ENCODE measurements at places on chromosomes 1 and 21. TPM values are rescaled to one million over a fixed set of nuclear protein-coding genes. Genes with fewer than 3 reads are reported as not detected.

DNA sequence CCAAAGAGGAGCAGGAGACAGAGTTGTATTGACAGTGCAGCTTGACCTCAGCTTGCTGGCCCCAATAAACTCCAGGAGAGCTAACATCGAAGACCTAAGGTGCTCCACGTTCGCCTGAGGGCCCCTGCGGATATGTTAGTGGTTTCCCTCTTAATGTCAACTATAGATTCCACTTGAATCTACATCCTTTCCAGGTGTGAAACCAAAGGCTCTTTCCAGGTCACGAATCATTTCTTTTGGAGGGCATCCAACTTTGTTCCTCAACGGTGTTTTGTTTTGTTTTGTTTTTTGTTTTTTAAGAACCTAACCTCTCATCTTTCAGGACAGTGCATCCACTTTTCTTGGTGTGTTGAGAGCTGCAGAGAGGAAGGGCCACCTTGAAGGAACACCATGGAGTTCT lies 267.6 kb upstream of the SGIP1 start:
- peak; percentile 77 for DNase-seq

- peak; percentile 71 for DNase-seq
Observed at GRCh38 chr1:245500546-245500945, 345.8 kb downstream of the KIF26B start.

DNA sequence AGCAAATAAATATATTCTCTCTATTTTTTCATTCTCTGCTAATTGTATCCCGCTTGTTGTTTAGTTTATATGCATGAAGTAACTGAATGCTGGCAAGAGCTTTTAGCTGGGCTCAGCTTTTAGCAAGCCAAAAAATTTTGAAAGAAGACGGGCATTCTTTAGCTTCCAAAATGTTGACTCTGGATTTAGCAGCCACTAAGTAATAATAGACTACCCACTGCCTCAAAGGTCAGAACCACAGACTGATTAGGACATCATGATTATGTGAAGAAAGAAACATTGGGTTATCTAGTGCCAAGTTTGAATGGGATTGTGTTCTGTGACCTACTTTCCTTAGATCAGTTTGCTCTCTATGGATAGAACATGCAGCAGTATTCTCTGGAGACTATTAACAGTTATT lies 80.3 kb upstream of the DPH5 start:
- peak; percentile 16 for DNase-seq

DNA sequence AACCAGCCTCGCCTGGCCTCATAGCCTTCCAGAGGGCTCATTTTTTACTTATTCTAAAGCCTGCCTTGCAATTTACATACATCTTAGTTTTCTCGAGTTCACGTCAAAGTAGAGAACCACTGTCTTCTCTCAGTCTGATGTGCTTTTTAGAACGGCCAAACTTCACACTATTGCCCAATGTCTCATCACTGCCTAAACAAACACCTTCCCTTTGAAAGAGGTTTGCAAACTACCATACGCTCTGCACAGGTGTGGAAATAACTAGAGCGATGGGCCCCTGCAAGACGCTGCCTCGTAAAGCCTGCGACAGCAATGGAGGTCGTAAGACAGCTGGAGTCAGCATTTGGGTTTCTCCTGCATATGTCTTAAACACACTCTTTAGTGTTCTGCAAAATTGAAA lies 22.6 kb downstream of the PRDM15 start:
- no peak for DNase-seq

DNA sequence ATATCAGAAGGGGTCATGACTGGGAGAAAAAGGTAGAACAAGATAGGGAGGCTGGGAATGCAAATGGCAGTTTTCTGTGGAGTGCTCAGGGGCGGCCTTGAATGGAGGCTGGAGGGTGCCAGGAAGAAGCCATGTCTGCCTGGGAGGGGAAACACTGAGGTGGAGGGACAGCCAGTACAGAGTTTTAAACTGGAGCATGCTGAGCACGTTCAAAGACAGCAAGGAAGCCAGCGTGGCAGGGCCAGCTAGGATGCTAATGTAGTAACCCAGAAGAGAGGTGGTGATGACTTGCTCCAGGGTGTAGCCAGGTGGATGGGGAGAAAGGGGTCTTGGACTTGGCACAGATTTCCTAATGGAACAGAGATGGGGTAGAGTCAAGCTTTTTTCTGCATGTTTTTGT lies 445.8 kb upstream of the VAMP3 start:
- DNase-seq: no peak

DNA sequence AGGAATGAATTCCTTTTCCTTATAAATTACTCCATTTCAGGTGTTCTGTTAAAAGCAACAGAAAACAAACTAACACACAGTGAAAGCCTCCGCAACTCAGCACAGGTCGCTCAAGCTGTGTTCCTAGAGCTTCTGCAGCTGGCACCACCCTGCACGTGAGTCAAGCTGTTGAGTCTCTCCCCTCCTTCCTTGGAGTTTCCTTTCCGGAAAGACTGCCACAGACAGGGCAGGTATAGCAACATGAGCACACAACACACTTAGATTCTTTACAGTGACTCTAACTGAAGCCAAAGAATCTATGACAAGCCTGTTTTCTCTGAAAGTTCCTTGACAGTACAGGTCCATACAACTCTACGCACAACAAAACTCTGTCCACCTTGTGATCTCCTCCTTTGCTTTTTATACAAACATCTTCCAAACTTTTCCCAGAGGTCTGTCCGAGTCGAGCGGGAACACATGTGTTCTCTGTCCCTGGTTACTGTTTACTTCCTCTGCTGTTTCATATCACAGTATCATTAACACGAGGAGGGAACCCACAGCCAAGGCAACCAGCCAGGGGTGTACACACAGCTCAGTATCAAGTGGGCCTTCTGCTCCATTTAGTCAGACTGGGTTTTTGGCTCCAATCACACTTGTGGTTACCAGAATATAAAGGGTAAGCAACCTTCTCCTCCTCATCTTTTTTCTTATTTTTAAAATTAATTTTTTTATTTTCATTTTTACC lies 38.7 kb upstream of the DESI2 start:
- DNase-seq: no peak

- DNase-seq: no peak
Observed at GRCh38 chr1:62732331-62732730, 44.1 kb upstream of the DOCK7 start.

DNA sequence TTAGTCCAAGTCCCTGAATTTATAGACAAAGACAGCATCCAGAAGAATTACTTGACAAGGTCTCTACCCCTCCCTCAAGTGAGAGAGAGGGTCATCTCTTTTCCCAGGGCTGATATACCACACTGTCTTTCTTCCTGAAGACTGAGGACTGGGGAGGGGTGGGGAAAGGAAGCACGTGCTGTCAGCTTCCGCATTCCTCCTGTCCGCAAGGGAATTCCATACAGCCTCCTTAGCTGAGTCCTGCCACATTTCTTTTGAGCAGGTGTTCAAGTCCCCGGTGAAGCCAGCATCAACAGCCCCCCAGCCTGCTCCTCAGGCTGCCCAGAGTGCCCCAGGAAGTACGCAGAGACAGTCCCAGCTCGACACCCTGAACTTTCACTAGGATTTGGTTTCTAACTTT lies 34.2 kb downstream of the PCAT6 start:
- DNase-seq: no peak

DNA sequence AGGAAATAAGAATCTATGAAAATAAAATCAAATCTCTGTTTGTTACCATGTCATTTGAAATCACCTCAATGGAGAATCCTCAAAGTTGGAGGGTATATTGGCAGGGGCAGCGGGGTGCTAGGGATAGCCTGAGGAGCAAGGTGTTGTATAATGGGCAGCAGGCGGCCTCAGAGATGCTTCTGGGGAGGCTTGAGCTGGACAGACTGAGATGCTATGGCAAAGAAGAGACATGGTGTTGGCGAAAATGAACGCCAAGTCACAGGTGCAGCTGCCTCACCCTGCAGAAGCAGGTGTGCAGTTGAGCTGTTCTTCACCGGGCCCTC lies 3.1 kb upstream of the SLC1A7 start:
- no peak for DNase-seq

DNA sequence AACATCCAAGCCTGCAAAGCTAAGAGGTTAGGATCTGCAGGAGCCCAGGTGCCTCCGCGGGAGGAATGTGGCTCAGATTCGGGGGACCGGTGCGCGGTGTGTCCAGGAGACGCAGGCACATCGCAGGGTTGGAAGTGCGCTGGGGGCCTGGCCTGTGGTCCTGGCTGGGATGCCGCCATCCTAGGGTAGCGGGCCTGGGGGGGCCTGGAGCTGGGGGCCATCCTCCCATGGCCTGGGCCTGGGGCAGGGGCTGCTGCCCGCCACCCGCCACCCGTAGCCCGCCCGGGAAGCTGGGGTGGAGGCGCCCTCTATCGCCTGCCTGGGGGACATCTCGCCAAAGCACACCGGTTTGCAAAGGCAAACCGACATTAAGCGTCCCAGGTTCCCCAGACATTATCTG lies 170.6 kb upstream of the ARHGEF16 start:
- no peak for DNase-seq

DNA sequence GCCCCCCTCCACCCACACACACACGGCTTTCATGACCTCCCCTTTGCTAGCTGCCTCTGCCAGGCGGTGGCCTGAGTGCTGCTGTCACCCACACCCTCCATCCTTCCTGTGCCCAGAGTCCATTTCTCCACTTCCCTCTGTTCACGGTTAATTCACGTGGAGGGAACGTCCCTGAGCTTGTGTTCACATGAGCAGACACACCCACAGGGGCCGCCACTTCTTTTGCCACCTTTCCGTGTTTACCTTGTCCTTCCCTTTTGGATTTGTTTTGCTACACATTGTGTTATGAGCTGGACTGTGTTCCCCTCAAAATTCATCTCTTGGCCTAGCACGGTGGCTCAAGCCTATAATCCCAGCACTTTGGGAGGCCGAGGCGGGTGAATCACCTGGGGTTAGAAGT lies 128.0 kb downstream of the ETS2 start:
- no peak for DNase-seq

- no peak for DNase-seq
Observed at GRCh38 chr21:32256251-32256650, 22.6 kb downstream of the MIS18A start.

- no peak for DNase-seq
Observed at GRCh38 chr1:165355139-165355976, 1.2 kb downstream of the LMX1A start.

- DNase-seq: no peak
Observed at GRCh38 chr1:218324226-218324580, 20.9 kb upstream of the TGFB2 start.

GRCh38 chr1:10916991-10917390 lies 95.5 kb upstream of the TARDBP start:
- no peak for DNase-seq

- DNase-seq: no peak
Observed at GRCh38 chr21:26652854-26653253, 79.8 kb upstream of the CYYR1 start.

DNA sequence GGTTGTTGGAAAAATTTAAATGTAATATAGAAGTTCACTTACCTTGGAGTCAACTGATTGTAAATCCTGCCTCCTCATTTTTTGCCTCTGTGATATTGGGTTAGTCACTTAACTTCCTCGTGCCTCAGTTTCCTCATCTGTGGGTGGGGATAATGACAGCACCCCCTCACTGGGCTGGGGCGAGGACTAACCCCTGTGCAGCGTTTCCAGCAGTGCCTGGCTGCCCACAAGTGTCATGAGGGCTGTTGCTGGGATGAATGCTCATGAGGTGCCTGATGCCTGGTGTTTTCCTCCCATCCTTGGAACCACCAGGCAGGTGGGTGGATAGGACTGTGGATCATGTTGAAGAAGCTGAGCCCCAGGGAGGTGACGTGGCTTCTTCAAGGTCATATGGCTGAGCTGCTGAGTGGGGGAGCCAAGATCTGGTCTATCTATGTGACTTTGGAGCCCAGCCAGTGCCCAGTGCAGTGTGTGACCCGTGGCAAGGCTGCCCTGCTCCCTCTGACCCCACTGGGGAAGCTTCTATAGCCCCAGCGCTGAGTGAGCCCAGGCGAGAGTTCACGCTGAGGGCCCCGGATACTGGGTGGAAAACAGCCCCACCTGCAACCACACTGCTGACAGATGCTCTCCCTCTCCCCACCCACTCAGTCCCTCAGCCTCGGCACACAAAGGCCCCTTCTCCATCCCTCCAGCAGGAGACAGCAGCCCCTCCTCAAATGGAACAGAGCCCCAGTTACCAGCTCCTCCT lies 446.0 kb downstream of the PTPRU start:
- DNase-seq: no peak

Gene SESN2
- total RNA-seq: 7.9 TPM

Gene FAM110D
- total RNA-seq: not detected

Gene SERBP1
- total RNA-seq: 303 TPM

Gene PDPN
- total RNA-seq: 4.1 TPM

Data from M059J (cell line).